ENCODE measurements at places on chromosomes 1 and 21.

DNA sequence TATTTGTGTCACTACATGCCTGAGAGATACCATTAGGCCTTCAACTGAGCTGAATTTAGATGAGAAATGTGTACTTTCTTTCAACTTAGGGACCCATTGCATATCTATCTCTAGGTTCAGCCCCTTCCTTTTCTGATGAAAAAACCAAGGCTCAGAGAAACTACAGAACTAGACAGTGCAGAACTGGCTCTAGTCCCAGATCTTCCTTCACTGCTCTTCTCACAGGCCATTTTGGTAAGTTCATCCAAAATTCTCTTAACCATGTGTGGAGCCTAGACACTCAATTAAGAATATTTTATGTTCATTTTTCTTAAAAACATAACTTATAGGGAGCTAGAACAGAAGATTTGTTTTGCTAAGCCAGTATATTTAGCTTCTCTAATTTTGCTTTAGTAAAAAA is 128.9 kb downstream of the ASTN1 start:
- no peak for DNase-seq

DNA sequence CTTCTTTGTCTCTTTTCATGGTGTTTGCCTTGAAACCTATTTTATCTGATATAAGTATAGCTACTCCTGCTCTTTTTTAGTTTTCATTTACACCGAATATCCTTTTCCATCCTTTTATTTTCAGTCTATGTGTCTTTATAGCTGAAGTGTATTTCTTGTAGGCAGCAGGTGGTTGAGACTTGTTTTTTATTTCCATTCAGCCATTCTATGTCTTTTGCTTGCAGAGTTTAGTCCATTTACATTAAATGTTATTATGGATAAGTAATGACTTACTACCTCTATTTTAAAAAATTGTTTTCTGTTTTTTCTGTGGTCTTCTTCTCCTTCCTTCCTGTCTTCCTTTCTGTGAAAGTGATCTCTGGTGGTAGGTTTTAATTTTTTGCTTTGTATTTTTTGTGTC is 45.0 kb upstream of the CD55 start:
- DNase-seq: no peak

DNA sequence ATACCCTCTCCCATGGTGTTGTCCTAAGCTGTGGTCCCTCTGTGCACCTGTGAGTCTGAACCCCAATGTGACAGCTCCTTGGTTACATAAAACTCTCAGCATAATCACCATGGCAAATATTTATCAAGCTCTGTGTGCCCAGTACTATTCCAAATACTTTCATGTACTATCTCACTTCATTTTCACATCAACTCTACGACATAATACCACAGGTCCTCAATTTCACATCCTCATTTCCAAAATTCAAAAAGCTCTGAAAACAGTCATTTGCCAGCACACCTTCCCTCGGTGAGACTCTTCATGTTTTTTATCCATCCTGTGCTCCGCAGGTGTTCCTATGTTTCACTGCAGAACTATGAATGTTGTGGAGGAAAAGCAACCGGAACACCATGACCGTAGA is 12.4 kb upstream of the CREG1 start:
- no peak for DNase-seq

GRCh38 chr21:45014747-45015468 is 59.5 kb upstream of the ADARB1 start:
- no peak for DNase-seq

- DNase-seq: no peak
These were observed 45.7 kb downstream of the SH3GLB1 start for GRCh38 chr1:86750076-86750475.

- DNase-seq: no peak
These were observed 441.0 kb upstream of the PRMT6 start for GRCh38 chr1:106615473-106615872.

GRCh38 chr1:34712007-34712688 is 42.7 kb upstream of the GJB5 start:
- no peak for DNase-seq
